ENCODE measurements at places on chromosomes 6 and 20.

GRCh38 chr6:13431861-13432465 lies 55.4 kb downstream of the GFOD1 start:
- no peak for DNase-seq

DNA sequence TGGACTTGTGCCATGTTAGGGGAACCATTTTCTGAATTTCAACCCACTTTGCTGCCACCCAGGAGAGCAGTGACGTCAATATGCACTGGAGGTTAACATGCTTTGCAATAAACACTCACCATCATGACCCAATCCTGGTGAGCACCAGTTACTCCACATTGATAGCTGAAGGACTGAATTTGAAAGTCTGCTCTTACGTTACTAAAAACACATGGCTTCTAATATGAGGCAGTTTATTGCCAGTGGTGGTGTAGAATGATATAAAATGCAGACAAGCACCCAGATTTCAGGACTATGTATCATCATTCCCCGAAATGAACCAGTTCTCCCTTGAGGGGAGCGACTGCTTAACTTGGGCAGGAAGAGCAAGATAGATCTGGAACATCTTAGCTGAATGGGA lies 23.8 kb downstream of the RFPL4B start:
- no peak for DNase-seq

GRCh38 chr20:51943761-51944160 lies 141.4 kb upstream of the SALL4 start:
- DNase-seq = no peak

DNA sequence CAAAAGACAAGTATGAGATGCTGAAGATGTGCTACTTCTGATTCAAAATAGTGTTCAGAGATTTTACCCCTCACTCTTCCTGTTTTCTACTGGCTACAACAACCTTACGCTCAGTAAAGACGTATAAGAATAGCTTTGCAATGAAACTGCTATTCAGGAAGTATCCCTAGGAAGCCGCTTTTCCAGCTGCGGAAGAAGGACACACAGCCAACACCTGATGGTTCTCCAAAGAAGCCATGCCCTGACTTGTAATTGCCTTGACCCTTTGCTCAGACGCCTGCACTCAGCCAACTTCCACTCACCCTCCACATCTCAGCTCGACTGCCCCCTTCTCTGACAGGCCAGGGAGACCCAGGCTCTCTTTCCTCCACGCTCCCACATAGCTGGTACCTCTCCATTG lies 111.6 kb downstream of the DTNBP1 start:
- DNase-seq = no peak

DNA sequence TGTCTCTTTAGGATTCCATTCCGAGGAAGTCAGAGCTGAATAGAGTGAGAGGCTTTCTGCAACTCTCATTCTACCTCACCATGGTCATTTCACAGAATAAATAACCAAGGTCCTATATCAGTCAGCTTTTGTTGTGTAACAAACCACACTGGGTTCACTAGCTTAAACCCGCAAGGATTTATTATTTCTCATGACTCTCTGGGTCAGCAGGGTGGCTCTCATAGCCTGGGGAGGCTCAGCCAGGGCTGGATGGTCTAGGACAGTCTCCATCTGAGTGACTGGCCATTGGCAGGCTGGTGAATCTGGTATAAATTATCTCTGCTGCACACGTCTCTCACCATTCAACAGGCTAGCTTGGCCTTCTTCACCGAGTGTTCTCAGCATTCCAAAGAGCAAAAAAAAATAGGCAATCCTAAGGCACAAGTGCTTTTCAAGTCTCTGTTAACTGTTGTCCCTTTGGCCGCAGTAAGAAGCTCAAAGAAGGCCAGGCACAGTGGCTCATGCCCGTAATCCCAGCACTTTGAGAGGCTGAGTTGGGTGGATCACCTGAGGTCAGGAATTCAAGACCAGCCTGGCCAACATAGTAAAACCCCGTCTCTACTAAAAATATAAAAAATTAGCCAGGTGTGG lies 39.7 kb downstream of the ISM1 start:
- no peak for DNase-seq

GRCh38 chr20:10927011-10927583 lies 253.3 kb upstream of the JAG1 start:
- no peak for DNase-seq

Data from psoas muscle (tissue), 8 donors.